ENCODE measurements at places on chromosomes 7 and 10.

- DNase-seq, result no peak
Observed at GRCh38 chr10:124983321-124983720, 41.4 kb downstream of the ZRANB1 start.

GRCh38 chr7:14854471-14854870, 48.1 kb downstream of the DGKB start:
- no peak for DNase-seq

- DNase-seq, result no peak
Observed at GRCh38 chr7:31098642-31099360, 46.7 kb downstream of the ADCYAP1R1 start.

DNA sequence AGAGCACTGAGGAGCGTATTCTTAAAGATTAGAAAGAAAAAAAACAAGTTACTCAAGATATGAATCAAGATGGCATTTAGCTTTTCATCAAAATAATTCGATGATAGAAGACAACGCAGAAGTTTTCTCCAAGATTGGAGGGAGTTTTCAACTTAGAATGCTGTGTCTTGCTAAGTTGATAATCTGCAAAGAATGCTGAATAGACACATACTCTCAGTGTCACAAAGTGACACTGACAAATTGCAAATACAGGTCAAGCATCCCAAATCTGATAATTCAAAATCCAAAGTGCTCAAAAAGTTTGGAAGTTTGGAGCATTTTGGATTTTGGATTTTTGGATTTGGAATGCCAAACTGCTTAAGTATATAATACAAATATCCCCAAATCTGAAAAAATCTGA, 243.8 kb downstream of the BBS9 start:
- no peak for DNase-seq

- DNase-seq, result no peak
Observed at GRCh38 chr10:20892796-20893195, 4.3 kb downstream of the NEBL start.

DNA sequence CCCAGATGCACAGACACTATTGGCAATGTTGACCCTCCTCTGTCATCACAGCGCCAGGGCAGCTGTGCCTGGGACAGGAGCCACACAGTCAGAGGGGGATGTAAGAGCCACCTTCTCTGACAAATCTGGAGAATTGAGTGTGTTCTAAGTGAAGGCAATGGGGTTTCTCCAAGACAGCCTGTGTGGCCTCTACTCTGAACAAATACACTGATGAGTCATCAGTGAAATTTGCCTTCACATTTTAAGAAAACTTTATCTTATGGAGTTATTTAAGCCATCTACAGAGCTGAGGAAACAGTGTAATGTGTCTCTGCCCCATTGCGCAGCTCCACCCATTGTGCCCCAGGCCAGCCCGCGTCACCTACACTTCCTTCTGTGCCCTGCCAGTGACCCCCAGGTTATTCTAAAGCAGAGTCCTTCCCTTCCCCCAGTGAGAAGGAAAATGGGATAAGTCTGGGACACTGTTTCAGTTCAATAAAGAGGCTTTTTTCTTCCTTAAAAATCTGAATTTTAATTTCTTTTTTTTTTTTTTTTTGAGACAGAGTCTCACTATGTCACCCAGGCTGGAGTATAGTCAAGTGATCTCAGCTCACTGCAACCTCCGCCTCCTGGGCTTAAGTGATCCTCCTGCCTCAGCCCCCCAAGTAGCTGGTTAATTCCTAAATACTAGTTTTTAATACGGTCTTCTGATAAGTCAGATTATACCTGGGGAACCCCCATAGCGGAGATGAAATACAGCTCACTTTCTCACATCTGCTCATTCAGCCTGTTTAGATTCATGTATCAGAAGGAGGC, 21.8 kb downstream of the AKR1E2 start:
- peak; percentile 88 for DNase-seq

DNA sequence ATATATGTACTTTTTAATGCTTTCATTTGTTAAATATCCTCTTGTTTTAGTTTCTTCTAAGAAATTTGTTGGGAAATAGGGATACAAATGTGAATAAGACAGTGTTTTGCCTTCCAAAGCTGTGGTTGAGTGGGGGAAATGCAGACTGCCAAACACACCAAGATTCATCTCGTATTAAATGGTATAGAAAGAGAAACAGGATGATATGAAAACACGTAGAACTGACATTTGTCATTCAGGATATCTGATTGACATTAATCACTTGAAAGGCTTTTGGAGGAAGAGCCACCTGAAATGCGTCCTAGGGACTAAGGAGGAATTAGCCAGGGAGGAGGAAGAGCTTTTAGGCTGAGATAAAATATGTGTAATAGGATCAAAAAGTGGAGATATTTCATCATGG, 287.4 kb upstream of the SEMA3C start:
- no peak for DNase-seq

- no peak for DNase-seq
Observed at GRCh38 chr10:131155876-131156230, 155.7 kb downstream of the TCERG1L start.

DNA sequence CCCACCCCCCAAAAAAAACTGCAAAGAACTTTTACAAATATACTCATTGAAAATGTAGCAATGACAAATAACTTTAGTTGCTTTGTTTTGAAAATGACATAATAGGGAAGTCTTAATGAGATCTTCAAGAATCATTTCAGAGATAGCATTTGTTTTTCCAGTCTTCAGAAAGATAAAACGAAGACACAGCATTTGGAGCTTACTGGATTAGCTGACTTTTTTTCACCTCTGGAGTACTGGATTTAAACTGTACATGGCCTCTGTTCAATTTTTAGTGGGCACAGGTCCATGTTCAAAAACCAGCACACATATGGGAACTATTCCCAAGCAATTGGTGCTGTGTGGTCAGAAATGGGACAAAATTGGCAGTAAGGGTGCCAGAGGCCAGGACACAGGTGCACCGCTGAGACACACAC, 3.9 kb downstream of the RAB11FIP2 start:
- DNase-seq, result no peak
